ENCODE measurements at places on chromosomes 12 and 14.

DNA sequence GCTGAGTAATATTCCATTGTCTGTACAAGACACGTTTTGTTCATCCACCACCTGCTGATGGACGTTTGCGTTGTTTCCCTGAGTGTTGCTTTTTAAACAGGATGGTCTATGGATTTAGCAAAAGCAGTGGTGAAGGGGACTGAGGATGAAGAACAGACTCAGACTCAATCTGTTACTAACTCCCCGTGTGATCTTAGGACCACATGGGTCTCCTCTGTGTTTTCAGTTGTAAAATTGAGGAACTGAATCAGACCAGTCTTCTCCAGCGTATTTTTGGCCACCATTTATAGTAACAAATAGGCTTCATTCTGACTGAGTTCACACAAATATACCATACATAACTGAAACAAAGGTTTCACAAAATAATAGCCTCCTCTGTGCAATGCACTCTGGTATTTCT lies 85.6 kb downstream of the FOXN3 start:
- no peak for DNase-seq

- no peak for DNase-seq
These were observed 34.8 kb upstream of the FRMD6 start for GRCh38 chr14:51616724-51617409.

GRCh38 chr14:26261368-26262122 lies 336.3 kb downstream of the NOVA1 start:
- DNase-seq: no peak

GRCh38 chr12:1503281-1503711 lies 91.1 kb downstream of the FBXL14 start:
- no peak for DNase-seq

- no peak for DNase-seq
These were observed 162.7 kb downstream of the KITLG start for GRCh38 chr12:88417531-88417930.

DNA sequence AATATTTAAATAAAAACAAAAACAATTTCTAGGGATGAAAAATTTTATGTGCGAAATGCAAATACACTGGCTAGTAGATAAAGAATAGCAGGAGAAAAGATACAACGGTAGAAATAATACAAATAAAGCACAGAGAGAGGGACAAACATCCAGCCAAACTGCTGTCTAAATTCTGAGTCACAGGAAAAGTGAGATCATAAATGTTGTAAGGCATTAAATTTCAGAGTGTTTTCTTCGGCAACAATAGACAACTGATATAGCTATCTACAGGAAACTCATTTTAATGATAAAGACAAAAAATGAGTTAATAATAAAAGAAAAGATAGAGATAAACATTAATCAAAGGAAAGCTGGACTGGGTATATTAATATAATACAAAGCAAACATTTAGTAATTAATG lies 122.2 kb downstream of the NTS start:
- DNase-seq: no peak

DNA sequence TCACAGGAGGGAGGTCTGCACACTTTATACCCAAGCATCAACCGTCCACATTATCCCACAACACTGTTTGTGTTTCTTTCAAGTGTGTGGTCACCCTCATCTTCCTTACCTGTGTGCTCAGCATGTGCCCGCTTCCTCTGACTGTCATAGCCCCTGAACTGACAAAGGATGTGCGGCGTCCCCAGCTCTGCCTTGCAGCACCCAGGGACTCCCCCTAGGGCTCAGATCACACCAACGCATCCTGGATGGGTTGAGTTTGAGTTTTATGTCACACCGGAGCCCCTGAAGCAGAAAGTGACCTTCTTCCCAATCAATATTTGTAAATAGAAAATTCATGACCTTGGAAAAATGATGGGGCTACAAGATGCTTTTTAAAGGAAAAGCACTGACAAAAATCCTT lies 770.7 kb upstream of the TMEM132C start:
- DNase-seq: no peak

- DNase-seq: peak; percentile 93
These were observed 19.3 kb downstream of the HPD start for GRCh38 chr12:121839106-121839992.

GRCh38 chr14:75685910-75686309 lies 24.9 kb downstream of the TTLL5 start:
- DNase-seq: no peak

DNA sequence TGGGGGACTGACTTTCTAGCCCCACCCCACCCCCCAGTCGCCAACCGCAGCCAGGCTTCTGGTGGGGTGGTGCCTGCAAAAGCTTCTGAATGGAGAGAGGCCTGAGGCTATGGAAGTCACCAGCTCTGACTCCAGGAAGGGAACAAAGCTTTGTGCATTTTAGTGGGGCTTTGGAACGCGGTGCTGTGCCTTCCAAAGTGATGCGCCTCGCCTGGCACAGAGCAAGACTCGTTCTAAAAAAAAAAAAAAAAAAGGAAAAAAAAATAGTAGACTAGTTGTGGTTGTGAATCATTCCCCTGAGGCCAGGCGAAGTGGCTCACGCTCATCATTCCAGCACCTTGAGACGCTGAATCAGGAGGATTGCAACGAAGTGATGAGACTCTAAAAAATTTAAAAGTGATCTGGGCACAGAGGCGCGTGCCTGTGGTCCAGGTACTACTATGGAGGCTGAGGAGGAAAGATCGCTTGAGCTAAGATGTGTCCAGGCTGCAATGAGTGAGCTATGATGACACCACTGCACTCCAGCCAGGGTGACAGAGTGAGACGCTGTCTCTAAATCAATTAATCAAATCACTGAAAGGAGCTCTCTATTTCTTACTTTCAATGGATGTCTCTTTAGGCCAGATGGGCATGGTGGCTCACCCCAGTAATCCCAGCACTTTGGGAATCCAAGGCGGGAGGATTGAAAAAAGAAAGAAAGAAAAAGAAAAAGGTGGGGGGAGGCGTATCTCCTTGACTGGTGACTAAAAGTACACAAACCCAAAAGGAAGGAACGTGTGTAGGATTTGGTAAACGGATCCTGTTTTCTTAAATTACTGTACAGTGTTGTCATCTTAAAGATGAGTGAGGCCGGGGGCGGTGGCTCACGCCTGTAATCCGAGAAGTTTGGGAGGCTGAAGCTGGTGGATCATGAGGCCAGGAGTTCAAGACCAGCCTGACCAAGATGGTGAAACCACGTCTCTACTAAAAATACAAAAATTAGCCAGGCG lies 259.6 kb upstream of the ALG10B start:
- no peak for DNase-seq

Measured in posterior cingulate gyrus (tissue), 11 donors.